Ovary (tissue), 10 donors: ENCODE measurements at places on chromosomes 5 and 9.

- DNase-seq = no peak
These were observed 118.2 kb downstream of the FRMD3 start for GRCh38 chr9:83419961-83420360.

DNA sequence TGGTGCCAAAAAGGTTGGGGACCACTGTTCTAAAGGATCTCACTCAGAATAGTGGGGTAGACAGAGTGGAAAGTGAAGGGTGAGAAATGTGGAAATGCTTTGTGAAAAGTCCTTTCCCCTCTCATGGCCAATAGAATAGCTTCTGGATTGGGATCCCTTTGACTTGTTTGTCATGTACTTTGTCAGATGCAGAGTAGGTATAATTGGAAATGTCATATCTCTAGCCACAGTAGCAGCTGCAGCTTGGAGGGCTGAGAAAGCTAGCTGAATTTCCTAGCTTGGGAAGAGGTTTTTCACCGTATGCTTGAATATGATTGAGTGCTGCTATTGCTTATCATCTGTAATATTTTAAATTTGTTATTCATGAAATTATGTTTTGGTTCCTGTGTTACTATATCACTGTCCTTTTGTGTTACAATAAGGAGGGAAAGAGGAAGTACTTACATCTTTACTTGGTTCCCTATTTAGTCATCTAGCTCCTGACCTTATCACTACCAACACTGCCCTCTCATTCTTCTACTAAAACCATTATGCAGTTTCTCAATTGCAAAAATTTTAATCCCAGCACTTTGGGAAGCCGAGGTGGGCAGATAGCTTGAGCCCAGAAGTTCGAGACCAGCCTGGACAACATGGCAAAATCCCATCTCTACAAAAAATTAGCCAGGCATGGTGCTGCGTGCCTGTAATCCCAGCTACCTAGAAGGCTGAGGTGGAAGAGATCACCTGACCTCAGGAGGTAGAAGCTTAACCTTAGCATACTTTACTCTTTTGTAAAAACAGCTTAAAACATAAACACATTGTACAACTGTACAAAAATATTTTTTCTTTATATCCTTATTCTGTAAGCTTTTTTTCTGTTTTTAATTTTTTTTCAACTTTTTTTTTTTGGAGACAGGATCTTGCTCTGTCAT, 12.4 kb downstream of the SLC30A5 start:
- no peak for DNase-seq

DNA sequence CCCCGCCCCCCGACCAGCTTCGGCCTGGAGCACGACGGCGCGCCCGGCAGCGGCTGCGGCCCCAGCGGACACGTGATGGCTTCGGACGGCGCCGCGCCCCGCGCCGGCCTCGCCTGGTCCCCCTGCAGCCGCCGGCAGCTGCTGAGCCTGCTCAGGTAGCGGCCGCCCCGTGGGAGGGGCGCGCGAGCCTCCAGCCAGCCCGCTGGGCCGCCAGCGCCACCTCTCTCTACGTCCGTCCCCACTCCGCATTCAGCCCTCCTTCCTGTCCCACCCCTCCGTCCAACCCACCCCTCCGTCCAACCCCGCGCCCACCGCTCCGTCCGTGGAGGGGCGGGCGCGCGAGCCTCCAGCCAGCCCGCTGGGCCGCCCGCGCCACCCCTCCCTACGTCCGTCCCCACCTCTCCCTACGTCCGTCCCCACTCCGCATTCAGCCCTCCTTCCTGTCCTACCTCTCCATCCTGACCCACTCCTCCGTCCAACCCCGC, 6.5 kb downstream of the ADAMTS13 start:
- DNase-seq = no peak

- DNase-seq = peak; percentile 79
These were observed 674 bp downstream of the TSPAN17 start for GRCh38 chr5:176647843-176648473.

DNA sequence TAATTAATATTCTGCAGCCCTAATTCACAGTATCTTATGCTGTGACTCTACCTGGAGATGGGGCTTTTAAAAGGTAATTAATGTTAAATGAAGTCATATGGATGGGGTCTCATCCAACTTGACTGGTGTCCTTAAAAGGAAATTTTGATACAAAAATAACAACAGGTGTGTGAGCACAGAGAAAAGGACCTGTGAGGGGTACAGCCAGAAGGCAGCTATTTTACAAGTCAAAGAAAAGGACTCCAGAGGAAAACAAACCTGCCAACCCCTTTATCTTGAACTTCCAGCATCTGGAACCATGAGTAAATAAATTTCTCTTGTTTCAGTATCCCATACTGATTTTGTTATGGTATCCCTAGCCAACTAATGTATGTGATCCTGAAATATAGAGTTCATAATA, 250.3 kb downstream of the TMEM232 start:
- no peak for DNase-seq

DNA sequence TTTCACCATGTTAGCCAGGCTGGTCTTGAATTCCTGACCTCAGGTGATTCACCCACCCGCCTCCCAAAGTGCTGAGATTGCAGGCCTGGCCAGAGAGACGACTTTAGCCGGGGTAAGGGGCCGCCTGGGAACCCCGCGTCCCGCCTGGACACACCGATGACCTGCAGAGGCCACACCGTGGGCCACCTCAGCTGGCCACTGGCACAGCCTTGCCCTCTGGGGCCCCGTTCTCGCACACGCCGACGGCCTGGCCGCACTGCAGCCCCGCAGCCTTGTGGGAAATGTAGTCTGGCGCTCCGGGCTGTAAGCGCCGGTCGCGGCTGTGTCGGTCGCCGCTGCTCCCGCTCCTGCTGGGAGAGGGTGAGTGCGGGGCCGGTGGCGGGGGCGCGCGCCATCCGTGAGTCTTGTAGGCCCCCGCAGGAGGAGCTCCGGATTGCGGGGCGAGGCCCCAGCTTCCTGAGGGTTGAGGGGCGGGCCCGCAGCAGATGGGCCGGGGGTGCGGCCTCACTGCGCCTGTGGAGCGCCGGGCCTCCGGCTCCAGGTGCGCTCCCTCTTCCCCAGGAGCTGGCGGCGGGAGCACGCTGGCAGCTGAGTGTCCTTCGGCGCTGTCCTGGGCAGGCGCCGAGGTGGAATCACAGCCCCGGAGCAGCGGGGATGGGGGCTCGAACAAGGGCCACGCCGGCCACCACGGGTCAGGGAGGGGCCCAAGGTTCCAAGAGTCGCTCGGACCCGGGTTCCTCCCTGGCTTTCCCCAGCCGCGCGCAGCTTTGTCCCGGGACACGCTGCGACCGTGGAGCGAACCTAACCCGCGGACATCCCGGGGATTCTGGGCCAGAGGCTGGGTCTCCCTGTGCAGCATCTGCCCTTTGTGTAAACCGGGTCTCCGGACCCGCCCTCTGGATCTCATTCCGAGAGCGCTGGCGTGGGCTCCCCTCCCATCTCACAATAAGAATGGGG, at the start of gene ZFP2:
TSS of gene ZFP2 (plus strand) at position 299 of the 957 bp plus-strand sequence. CDS start 35,401 bp downstream, outside the sequence.
- DNase-seq = peak; percentile 72

DNA sequence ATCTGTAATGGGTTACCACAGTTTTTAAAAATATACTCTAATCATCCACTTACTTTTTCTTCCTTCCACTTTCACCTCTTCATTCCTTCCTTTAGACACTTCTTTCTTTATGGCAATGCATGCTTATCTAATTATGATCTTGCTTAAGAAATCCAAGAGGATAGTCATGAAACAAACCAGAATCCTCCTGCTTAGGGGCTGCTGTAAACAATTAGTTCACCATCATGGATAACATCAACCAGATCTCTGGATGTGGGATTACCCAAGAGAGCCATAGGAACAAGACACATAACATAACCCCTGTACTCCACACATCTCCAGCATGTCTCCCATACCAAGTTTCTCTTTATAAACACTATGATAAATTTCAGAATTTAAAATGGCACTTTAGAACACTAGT, 713.4 kb upstream of the PTPRD start:
- DNase-seq = no peak

- DNase-seq = no peak
These were observed 35.1 kb downstream of the SH3GLB2 start for GRCh38 chr9:128992995-128993394.

GRCh38 chr9:81634915-81635516, 54.3 kb downstream of the TLE1 start:
- no peak for DNase-seq

DNA sequence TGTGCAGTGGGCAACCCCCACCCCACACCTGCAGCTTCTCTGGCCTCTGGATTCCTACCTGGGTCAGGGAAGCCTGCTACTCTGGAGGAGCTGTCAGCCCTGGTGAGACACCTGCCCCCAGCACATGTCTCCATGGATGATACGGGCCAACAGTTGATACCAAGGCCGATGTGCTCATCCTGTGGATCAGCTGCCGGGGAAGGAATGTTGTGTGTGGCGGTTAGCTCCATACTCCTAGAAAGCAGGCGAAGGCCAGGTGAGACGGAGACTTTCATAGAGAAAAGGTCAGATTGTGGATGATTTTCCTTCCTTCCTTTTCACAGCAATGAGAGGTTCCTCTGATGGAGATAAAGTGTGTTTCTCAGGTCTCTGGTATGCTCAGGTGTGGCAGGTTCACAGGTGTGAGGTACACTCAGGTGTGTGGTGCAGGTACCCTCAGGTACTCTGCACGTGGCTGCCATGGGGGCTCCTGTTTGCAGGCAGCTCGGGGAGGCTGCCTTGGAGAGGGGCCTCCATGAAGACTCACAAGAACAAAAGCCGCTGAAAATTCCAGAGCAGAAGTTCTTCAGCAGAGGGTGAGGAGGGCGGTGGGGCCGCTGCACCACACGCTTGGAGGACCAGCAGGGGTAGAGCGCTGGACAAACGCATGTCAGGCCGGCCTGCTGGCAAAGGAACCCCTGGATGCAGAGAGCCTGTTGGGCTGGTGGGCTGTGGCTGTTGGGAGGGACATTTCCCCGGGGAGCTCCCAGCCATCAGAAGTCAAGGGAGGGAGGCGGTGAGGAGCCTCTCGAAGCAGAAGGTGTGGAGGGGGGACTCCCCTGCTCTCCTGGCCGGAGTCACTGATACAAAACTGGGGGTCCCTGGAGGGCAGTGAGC, 5.1 kb upstream of the AHRR start:
- DNase-seq = no peak

DNA sequence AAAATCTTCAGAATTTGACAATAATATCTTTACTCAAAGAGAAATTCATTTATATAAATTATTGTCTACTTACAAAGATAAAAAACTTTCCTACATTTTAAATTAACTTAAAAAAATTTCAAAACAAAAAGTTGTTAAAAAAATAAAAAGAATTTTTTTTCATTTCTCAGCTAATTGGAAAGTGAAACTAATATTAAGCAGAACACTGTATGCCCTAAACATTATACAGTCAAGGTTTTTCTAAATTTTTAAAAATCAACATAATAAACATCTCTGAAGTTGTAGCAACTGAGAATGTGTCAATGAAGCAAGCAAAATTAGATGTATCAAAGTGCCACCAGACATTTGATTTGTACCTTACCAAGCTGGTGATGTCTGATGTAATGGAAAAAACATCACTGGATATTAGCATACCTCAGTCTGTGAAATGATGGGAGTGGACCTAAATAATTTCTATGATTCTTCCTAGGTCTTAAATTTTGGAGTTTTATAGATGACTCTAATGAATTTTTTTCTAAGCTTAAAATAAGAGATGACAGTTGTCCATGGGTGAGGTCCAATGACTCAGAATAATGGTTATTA, 290.1 kb downstream of the ADAMTS6 start:
- no peak for DNase-seq

- no peak for DNase-seq
These were observed 367.1 kb downstream of the CDK5RAP2 start for GRCh38 chr9:120212853-120213200.

- DNase-seq = no peak
These were observed 4.7 kb upstream of the RECK start for GRCh38 chr9:36031774-36032555.

DNA sequence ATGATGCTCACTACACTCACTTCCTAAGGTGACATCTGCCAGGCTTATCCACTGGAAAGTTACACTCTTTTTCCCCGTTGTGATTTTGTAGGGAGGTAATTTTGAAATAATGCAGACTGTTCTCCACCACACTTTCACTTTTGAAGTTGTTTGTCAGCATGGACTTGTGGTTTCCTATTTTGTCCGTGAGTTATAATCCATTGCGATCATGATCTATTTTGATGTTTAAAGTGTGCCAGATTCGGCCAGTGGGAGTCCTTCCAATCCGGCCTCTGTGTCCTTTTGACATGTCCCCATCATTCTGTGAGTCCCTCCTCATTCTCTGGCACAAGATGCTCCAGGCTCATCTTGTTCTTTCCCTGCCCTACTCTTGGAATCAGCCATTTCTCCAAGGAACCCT, 211.3 kb upstream of the KLF4 start:
- DNase-seq = no peak

DNA sequence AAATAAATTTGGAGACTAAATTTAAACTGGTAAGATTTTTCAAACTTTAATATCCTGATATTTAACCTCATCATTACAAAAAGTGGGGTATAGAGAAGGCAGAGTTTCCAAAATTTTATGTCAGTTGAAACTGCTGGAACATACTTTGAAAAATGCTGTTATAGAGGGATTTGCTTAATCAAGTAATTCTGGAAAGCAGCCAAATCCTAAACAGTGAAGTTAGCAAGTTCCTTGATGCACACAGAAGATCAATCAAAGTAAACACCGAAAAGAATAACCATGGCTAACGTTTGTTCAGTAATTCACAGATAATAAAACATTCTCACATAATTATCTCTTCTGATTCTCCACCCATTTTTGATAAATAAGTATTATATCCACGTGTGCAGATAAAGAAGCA, 8.1 kb upstream of the PRR16 start:
- DNase-seq = no peak

DNA sequence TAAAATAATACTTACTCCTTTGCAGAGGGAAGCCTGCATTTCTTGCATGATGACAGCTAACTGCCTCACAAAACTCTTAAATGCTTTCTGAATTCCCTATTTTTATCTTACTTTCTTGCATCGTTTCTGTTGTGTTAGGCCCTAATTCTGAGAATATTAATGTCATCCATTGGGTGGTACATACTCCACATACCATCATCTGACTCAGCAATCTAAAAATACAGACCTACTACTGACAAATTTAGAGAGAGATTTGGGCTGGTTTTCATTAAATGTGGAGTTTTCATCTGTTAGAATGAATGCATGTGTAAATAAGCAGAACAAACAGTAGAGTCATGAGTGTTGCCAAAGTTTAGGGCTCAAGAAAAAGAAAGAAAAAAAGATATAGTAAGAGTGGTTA, 26.5 kb upstream of the KCNN2 start:
- DNase-seq = no peak

- DNase-seq = peak; percentile 67
These were observed 724 bp downstream of the PRRC2B start for GRCh38 chr9:131394464-131395156.
